ENCODE measurements at places on chromosomes 4 and X.
A peak's percentile ranks its signal among the peaks of the same experiment; 100 is the strongest.

- DNase-seq: no peak
These were observed 1.2 kb upstream of the TAPT1 start for GRCh38 chr4:16227462-16227868.

GRCh38 chr4:76968937-76969336 lies 19.4 kb downstream of the SEPTIN11 start:
- no peak for DNase-seq

DNA sequence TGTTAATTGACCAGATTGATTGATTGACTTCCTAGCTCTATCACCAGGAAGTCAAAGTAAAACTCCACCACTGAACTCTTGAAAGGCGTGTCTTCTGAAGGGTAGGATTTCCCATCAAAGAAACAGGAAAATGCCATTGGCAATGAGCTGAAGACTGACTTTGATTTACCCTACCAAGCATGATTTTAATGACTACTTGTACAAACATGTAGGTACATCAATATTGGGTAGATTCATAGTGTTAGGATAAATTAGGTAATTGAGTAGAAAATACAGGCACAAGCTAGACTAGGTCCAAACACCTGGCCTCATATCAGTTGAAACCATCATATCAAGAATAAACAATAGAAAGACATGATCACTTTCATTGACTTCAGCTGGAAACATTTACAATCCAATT lies 53.2 kb upstream of the ATXN3L start:
- DNase-seq: no peak

GRCh38 chr4:39369301-39369700 lies 3.1 kb upstream of the RFC1 start:
- DNase-seq: no peak

GRCh38 chr4:187166886-187167512 lies 443.3 kb upstream of the FAT1 start:
- no peak for DNase-seq

DNA sequence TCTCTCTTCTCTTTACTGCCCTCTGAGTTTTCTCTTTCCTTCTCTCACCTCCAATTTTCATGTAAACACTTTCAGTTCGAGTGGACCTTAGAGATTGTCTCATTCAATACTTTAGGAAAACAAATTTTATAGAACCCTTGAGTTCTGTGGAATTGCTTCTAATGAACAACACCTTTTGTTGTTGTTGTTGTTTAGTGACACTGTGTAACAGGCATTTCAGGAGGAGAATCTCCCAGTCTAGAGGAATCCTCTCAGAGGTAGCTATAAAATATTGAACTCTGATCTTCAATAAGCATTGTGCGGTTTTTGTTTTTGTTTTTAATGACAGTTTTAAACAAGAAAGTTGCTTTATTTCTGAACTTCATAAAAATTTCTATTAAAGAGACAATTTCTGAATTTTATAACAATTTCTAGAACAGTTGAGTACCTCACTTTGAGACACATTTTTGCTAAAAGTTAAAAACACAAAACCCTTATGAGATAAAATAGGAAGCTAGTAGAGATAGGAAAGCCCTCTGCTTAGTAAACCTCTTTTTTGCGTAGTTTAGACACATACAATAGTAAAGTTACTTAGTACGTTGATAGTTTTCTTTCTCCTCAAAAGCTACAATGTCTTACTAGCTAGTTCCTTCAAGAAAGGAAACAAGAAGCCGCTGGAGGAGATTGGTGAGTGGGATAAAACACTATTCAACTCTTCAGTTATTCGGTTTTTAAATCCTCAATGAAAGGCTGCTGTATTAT lies 38.8 kb downstream of the CLCN3 start:
- DNase-seq: no peak

GRCh38 chrX:24696294-24696693 lies 2.6 kb downstream of the POLA1 start:
- no peak for DNase-seq

- no peak for DNase-seq
These were observed 13.7 kb downstream of the ADH6 start for GRCh38 chr4:99205153-99205979.

DNA sequence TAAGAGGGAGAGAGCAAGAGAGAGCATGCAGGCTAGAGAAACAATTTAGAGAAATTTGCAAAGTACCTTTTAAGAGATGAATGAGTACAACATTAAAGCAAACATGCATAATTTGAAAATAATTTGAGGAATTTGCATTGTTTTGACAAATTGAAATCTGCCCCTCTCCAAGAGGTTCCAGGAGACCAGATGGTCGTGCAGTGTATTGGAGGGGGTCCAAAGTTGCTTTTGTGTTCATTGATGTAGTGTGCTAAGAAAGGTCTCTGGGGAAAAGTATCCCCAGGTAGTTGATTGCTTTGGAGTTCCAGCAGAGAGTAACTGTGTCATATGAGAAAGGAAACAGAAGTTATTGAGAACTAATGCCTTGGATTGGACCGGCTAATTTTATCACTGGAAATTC lies 635.0 kb upstream of the TENM3 start:
- no peak for DNase-seq

DNA sequence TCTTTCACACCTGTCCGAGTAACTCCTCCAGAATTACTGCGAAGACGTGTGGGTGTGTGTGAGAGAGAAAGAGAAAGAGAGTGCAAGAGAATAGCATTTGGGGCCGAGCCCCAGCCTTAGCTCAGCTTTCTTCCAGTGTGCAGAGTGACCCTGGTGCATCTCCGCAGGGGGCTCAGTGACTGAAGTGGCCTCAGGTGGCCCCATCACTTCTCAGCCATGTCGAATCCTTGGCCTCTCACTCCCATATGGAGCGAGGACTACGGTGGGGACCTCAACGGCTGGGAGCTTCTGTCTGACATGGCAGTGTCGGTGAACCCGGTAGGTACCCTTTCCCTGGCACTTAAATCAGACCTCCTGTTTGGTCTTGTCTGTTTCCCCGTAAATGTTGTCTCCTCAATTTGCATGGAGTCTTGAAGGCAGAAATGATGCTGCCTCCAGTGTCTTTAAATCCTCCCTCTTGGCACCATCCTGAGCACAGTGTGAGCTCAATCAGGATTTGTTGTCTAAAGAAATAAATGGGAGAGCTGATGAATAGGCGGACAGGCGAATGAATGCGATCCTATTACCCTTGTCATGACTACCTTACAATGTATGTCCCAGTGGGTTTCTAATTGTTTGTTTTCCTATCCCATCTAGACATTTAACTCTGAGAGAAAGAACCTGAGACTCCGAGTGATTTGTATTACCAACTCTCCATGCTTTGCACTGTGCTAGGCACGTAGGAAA lies 305.9 kb downstream of the AFF2 start:
- DNase-seq: peak; percentile 73

DNA sequence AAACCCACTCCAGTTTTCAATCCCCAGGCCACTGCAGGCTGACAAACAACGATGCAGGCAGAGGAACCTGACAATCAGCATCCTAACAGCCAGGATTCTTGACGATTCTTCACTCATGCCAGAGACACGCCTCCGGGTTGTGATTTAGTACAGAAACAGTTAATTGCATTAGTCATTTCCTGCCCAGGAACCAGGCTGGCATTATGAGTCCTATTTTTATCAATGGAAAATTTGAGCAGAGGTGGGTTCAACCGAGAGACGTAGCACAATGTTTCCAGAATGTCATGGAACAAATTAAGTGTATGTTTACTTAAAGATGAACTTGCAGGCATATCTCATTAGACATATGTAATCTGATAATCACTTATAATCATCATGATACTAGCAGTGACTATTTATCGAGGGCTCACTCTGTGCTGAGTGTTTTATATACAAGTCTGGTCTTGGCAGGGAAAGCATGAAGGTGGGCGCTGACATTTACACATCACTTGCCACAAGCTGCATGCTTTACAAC lies 159.7 kb downstream of the NSUN7 start:
- peak; percentile 16 for DNase-seq

DNA sequence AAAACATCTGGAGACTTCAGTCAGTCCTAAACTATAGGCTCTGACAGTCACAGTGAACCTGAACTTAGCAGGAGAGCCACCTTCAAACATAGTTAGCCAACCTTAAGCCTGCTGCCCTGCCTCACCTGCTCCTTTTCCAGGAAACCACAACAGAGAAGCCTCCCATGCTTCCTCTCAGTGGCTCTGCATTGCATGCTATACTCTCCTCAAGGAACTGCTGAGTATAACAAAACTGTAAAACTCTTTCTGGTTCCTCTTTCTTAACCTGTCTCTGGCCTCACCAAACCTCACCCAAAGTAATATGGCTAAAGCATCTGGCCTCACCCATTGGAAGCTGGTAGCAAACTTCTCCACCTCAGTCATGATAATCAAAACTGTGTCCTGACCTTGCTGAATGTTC lies 122.1 kb downstream of the ANKRD50 start:
- DNase-seq: no peak

- no peak for DNase-seq
These were observed 626 bp downstream of the TBC1D1 start for GRCh38 chr4:37891260-37892159.

DNA sequence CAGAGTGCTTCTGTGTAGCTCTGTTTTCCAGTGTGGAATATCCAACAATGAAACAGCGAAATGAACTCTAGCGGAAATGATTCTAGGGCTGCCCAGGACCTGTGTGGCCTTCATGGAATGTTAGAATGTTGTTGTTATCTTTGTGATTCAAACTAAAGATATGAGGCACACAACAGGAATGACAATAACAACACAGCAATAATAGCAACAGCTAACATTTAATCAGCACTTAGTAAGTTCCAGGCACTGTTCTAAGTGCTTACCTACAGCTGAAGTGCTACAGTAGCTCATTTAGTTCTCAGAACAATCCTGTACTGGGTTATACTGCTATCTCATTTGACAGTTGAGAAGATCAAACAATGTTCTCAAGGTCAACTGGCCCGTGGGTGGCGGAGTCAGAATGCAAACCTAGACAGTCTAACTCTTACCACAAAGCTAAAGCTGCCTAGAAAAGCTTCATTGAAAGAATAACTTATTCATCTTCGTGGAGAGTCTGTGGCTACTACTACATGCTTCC lies 63.7 kb downstream of the MAML3 start:
- no peak for DNase-seq

- DNase-seq: no peak
These were observed 633.1 kb downstream of the NLGN4X start for GRCh38 chrX:5595570-5595969.

DNA sequence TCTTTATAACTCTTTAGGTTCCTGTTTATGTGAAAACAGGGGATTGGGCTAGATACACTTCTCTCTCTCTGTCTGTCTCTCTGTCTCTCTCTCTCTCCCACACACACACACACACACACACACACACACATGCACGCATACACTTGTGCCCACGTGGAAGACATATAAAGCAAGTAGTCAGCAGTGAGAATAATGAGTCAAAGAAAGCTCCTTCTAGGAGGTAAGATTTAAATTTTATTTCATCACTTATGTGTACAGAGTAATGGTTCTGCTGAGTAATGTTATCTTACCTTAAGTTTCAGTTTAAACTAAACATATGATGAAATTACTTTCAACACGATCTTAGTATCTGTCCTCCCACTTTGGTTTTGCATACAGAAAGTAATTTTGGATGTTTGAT lies 243.0 kb upstream of the TEX13A start:
- no peak for DNase-seq

- DNase-seq: no peak
These were observed at the start of gene TXK for GRCh38 chr4:48134081-48134480. Gene TXK (minus strand): TSS chr4:48134250. CDS start chr4:48134170, 80 bp downstream.

DNA sequence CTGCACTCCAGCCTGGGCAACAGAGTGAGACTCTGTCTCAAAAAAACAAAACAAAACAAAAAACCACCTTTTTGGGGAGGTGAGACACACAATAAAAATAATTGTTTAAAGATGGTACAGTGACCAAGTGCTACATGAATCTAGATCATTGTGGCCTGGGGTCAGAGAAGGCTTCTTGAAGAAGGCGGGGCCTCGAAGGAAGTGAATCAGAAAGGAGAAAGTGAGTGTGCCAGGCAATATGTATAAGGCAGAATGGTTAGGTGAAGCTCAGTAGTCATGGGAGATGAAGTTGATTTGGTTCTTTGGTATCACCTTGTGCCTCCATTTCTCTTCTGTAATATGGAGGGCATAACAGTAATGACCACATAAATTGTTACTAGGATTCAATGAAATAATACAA lies 58.9 kb downstream of the DOCK11 start:
- DNase-seq: no peak

- no peak for DNase-seq
These were observed 38.6 kb downstream of the NPY5R start for GRCh38 chr4:163382178-163382869.

DNA sequence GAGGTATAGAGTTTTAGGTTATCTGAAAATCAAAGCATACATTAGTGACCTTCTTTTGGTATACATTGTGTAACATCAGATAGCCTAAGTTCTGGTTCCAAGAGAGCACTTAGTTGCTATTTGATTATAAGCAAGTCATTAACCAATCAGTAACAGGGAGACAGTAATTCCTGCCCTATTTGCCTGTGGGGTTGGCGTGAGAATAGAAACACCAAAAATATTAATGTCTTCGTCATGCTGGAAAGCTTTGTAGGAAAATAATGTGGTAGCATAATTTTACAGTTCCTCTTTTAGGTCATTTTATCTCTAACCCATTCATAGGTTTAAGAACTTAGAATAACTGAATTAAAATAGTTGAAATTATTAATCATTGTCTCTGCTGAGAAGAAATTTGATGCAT lies 37.8 kb downstream of the NPNT start:
- DNase-seq: no peak

DNA sequence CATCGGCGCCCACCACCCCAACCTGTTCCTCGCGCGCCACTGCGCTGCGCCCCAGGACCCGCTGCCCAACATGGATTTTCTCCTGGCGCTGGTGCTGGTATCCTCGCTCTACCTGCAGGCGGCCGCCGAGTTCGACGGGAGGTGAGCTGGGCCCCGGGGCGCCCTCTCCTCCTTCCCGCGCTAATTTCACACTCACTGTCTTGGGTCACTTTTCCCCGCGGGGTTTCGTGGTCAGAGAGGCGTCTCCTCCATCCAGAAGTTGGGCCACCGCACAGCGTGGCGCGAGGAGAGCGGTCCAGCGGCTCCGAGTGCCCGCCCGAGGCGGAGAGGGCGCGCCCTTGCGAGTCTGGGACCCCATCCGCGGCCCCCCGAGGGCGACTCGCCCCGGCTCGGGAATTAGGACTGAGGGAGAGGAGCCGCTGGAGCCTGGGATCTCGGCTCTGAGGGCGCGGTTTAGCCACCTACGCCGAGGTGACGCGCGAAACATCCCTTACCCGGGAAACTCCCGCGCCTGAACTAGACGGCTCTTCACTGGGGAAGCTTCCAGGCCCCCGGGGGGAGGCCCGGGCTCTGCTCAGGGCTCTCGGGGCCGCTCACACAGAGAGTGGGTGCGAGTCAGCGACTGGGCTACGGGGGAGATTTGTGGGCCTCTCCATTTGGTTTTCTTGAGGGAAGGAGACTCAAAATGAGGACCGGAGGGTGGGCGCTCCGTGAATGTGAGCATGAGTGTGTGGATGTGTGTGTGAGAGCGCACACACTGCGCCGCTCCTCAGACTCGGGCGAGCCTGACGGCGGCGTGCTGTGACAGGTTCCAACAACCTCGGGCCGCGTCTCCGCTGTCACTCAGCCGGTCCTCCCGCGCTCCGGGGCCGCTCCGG lies 551 bp downstream of the NPNT start:
- DNase-seq: peak; percentile 29

- no peak for DNase-seq
These were observed 30.4 kb downstream of the TBC1D14 start for GRCh38 chr4:6939761-6940743.

- no peak for DNase-seq
These were observed 13.7 kb upstream of the TMPRSS11E start for GRCh38 chr4:68433582-68433981.

- no peak for DNase-seq
These were observed 119.6 kb downstream of the CCSER1 start for GRCh38 chr4:90246816-90247215.
